GM06990 (cell line): ENCODE measurements at places on chromosomes 7 and 10.
A peak's percentile ranks its signal among the peaks of the same experiment; 100 is the strongest.

DNA sequence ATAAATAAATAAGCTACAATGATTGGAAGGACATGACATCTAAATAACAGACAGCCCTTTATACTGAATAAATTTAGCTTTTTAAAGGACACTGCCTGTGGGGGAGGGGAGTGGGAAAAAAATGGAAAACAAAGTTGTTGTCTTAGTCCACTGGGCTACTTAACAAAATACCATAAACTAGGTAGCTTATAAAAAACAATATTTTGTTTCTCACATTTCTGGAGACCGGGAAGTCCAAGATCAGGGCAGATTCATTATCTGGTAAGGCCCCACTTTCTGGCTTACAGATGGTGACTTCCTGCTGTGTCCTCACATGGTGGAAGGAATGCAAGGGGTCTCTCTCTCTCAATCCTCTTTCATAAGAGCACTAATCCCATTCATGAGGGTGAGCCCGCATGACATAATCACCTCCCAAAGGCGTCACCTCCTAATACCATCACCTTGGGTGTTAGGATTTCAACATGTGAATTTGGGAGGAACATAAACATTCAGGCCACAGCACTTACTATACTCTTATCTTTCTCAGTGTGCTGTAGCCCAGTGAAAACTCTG, 43.0 kb downstream of the DNAJC12 start:
- DNase-seq = no peak

- DNase-seq = no peak
These were observed 14.8 kb downstream of the ACBD5 start for GRCh38 chr10:27225642-27226257.

GRCh38 chr10:119457966-119458766, 84.4 kb downstream of the RGS10 start:
- DNase-seq = no peak

- DNase-seq = peak; percentile 6
These were observed 66.2 kb upstream of the ARID5B start for GRCh38 chr10:61835069-61835945.

- no peak for DNase-seq
These were observed 253.6 kb downstream of the WDR37 start for GRCh38 chr10:1309617-1310270.

DNA sequence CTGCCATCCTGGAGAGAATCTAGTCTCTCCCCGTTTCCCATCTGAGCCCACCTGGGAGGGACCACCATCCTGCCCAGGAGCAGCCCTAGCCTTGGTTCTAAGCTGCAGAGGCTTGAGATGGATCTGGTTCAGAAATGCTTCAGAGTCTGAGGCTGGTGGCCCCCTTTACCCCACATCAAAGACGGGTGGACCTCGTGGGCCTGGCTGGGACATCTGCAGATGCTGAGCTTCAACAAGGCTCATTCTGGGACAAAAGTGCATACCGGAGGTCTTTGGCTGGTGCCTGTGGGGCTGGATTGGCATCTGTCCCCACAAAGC, 4.9 kb upstream of the IRF5 start:
- peak; percentile 57 for DNase-seq

- no peak for DNase-seq
These were observed 505 bp downstream of the HNRNPA2B1 start for GRCh38 chr7:26200038-26200443.

- no peak for DNase-seq
These were observed 137.1 kb downstream of the CUX1 start for GRCh38 chr7:101954499-101954898.

DNA sequence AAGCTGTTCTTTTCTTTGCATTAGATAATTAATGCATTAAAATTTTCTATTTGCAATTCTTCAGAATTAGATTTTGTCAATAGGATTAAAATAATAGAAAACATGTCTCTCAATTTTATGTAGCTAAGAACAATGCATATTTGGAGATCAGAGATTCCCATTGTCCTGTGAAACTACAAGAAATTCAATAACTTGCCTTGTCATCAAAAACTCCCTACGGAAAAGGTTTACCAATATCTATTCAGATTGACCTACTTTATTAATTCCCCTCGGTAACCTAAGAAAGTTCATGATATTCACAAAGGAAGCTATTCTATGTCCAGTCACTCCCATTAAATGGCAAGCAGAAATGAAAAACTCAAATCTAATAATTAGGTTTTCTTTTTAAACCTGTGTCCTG, 172.6 kb downstream of the SEMA3A start:
- no peak for DNase-seq

DNA sequence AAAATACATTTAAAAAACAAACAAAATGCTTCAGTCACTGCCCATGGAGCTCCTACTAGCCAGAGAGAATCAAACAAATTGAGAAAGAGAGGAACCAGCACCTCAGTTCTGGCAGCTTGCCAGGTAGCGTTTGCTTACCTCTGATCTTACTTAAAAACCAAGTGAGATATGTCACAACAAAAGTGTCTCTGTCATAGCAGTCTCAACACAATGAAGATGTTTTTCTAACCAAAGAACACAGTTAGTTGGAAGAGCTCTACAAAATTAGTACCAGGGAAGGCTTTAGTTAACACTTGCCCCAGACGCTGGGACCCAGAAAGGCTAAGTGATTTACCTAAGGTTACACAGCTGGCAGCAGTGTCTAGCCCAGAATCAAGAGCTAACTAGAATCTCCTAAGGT, 3.4 kb downstream of the DOCK4 start:
- no peak for DNase-seq

- DNase-seq = peak; percentile 91
These were observed 25.1 kb upstream of the DDIT4 start for GRCh38 chr10:72248468-72249151.

- no peak for DNase-seq
These were observed 303.9 kb downstream of the SDHAF3 start for GRCh38 chr7:97421307-97421930.

DNA sequence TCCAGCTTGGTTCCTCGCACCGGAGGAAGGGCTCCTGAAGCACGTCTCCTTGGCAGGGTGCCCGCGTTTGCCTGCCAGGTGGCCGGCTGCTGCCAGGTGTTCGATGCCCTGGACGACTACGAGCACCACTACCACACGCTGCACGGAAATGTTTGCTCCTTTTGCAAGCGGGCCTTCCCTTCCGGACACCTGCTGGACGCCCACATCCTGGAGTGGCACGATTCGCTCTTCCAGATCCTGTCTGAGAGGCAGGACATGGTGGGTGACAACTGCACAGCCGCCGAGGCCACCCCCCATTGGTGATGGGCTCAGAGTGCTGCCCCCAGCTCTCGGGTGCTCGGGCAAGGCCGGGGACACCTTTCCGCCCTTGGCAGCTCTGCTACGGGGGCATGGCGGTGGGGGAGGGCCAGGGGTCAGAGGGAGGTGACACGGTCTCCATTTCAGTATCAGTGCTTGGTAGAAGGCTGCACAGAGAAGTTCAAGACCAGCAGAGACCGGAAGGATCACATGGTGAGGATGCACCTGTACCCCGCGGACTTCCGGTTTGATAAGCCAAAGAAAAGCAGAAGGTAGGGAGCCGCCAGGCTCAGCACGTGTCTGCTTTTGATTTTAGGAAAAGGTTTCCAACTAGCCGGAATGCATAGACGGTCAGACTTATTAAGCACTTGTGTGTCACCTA, 1.1 kb downstream of the ZNF511 start:
- no peak for DNase-seq

DNA sequence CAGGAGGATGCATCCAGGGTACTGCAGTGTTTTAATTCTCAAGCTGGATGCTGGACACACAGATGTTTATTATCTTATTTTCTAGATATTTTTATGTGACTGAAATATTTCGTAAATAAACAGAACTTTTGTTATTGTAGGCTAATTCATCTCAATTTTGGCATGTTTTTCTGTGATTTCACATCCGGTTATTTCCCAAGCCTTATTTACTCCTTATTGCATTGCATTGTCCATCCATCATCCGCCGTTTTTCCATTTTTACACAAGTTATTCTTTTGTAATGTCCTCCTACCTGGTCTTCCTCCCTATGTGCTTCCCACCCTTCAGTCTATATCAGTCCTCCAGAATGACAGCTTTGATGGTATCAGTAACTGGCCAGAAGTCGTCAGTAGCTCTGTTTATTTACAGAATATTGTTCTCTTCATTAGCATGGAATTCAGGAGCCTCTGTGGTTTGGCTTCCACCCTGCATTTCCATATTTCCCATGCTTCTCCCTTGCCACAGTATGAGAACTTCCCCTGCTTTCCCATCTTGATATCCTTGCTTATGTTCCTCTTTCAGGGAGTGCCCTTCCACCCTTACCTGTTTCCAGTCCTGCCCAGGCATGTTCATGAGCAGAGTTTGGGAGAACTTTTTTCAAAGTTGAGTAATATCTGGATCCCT, 16.1 kb downstream of the GNAI1 start:
- no peak for DNase-seq

DNA sequence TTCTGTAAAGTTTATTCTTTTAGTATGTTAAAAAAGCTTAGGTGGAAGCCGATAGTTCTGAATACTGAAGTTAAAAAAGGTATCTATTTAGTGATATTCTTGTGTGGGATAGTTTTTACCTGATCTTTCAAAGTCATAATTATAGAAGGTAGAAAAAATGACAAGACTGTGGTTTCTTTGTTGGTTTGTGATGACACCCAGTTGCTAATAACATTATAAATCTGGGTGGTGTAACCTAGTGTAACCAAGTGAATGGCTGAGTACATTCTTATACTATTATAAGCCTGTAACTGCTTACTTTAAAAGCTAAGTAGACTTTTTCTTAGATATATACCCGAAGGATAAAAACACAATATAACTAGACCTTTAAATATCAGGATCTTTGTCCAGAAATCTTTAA, 2.3 kb downstream of the CDK13 start:
- no peak for DNase-seq

DNA sequence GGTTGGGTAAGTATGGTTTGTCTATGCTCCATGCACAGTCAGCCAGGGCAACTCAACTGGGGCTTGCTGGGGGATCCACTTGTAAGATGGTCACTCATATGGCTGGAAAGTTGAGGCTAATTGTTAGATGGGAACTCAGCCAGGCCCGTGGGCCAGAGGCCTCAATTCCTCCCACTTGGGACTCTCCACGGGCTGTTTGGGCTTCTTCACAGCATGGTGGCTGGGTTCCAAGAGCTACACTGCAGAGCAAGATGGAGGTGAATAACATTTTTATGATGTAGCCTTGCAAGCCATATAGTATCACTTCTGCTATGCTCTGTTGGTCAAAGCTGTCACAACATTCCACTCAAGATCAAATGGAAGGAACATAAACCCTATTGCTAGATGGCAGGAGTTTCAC, 39.2 kb downstream of the ELMO1 start:
- no peak for DNase-seq

GRCh38 chr7:20144801-20145200, 72.4 kb downstream of the MACC1 start:
- DNase-seq = no peak

DNA sequence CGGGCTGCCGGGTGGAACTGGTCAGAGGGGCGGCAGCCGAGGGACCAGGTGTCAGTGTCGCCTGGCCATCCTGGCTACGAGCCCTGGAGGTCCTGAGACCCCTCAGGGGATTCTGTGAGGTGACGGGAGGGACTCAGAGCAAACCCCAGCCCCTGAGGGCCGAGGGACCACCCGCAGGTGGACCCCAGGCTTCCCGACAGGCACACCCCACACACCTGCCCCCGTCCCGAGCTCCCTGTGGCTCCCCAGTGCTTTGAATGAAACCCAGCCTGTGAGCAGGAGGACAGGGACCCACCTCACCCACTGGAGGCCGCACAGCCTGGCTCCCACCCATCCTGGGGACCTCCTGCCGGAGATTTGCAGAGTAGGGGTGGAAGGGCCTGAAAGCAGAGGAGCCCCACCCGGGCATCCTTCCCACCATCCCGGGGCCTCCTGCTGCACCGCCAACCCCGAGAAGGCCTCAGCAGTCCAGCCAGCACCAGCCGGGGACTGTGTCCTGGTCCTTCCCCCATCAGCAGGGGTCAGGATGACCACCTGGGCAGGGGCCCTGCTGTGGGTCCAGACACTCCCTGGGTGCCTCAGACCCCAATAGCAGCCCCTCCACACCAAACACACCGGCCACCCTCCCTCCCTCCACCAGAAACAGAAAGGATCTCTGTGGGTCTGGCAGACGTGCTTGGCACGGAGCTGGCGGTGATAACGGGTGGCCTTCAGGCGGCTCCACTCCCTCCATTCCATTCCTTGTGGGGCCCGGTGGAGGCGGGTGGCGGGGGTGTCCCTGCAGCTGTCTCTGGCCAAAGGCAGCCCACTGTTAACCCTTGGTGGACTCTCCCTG, 13.9 kb downstream of the VENTX start:
- no peak for DNase-seq

DNA sequence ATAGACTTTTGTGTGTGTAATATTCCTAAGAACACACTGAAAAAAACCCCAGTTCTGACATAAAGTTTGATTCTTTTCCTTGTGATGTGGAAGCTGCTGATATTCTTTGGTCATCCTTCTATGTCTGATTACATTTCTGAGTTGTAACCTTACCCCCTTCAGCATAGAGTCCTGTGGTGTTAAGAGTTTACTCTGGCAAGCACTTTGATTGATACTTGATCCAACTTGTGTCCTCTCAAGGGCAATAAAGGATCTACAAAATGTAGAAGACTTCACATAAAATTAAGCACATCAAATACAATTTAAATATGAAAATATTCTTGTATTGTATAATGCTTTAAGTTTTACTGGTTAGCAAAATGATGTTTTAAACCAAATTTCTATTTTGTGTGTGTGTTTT, 221.7 kb upstream of the DKK1 start:
- no peak for DNase-seq

GRCh38 chr7:2472739-2473138, 3.5 kb downstream of the GRIFIN start:
- DNase-seq = no peak

- no peak for DNase-seq
These were observed 6.0 kb downstream of the EGFR start for GRCh38 chr7:55024776-55025175.

DNA sequence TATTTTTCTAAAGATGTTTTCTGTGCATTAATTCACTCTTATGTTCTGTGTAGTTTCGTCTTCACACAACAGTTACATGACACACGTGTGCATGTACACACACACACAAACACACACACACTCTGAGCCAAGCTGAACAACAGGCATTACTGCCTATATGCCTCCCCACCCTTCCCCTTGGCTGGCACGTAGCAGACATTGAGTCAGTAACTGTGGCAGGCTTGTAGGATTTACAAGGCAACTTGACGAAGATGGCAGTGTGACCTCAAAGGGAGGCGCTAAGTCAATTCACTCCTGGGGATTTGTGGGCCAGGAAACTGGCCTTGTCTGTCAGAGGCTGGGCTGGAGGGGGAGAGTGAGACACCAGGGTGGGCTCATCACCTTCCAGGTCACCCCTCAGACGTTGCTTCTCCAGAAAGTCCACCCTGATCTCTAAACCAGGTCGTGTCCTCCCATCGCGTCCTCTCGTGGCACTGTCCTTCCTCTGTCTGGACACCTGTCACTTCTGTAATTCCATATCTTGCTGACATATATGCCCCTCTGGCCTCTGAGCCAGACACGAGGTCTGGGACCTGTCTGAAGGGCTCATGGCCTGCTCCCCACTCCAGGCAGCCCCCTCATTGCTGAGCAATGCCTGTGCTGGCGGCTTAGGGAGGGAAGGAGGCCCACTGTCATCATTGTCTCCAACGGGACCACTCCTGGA, 41.1 kb upstream of the INPP5A start:
- DNase-seq = no peak

GRCh38 chr10:116270771-116271592, 2.0 kb downstream of the GFRA1 start:
- no peak for DNase-seq
